ENCODE measurements at places on chromosomes 7 and 10. TPM values are rescaled to one million over a fixed set of nuclear protein-coding genes. Genes with fewer than 3 reads are reported as not detected.
A peak's percentile ranks its signal among the peaks of the same experiment; 100 is the strongest.

DNA sequence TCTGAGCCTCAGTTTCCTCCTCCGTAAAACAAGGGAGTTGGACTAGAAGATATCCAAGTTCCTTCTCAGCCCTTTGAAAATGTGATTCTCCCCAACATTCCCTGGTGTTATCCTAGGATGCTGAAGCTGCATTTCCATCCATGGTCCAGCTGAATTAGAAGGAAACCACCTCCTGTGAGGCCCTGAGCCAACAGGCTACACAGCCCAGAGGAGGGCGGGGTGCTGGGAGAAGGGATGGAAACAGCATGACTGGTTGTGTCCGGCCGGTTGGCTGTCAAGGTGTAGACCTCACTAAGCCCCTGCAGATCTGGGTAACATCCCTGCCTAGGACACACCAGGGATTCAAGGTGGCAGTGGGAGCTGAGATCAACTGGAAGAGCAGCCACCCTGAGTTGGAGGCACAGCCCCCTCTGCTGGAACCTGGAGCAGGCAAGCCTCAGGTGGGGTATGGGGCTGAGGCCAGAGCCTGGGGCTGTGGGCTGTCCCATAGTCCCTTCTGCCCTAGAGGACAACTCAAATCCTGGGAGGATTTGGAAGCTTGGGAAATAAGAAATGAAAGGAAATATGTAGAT is 72.0 kb downstream of the PAX2 start:
- H3K4me1 ChIP-seq: no peaks in the 10 kb centered on the region
- H3K27me3 ChIP-seq: peaks cover 81% of the 10 kb centered on the region
- no peak overlapping the region for H3K27ac ChIP-seq
- DNase-seq: no peak
- H3K36me3 ChIP-seq: no peaks in the 10 kb centered on the region
- no peak overlapping the region for H3K4me3 ChIP-seq

GRCh38 chr7:116981939-116982338 is 28.6 kb downstream of the ST7 start:
- no peak overlapping the region for H3K4me3 ChIP-seq
- H3K27me3 ChIP-seq: no peaks in the 10 kb centered on the region
- H3K4me1 ChIP-seq: peaks cover 7% of the 10 kb centered on the region
- no peak overlapping the region for H3K27ac ChIP-seq
- DNase-seq: no peak

DNA sequence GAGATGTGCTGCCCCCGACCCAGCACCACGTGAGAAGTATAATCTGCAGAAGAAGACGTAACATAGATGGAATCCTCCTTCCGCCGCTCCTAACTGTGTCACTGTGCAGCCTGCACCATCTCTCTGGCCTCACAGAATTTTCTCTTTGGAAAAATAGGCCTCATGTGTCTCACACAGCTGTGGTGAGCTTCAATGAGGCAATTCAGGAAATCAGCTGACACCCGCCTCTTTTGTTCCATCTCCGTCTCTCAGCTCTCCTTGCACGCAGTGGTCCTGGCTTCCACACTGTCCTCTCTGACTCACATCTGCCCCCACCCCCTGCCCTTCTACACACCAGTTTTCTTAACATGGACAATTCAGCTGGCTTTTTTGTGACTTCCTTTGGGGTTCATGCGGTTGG is 7.2 kb downstream of the C10orf90 start:
- H3K27me3 ChIP-seq: no peaks in the 10 kb centered on the region
- no peaks in the 10 kb centered on the region for H3K36me3 ChIP-seq
- DNase-seq: no peak
- peak overlapping the region; percentile 55 for H3K27ac ChIP-seq
- H3K4me3 ChIP-seq: no peak overlapping the region

DNA sequence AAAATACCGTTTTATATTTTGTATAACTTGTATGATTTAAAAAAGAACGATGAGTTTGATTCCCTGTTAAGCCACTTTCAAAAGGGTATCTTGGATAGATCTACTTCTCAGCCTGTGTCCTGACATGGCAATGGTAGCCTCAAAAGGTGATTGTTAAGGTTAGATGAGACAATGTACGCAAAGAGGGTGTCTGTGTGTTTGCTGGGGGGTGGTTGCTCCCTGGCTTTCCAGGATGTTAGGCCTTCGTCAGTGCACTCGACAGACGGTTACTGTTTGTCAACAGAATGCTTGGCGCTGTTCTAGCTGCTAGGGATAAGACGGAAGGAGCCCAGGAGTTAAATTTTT is 90.3 kb downstream of the NEURL1 start:
- peaks cover 29% of the 10 kb centered on the region for H3K27me3 ChIP-seq
- no peaks in the 10 kb centered on the region for H3K4me1 ChIP-seq
- no peaks in the 10 kb centered on the region for H3K36me3 ChIP-seq
- no peak for DNase-seq
- no peak overlapping the region for H3K27ac ChIP-seq

DNA sequence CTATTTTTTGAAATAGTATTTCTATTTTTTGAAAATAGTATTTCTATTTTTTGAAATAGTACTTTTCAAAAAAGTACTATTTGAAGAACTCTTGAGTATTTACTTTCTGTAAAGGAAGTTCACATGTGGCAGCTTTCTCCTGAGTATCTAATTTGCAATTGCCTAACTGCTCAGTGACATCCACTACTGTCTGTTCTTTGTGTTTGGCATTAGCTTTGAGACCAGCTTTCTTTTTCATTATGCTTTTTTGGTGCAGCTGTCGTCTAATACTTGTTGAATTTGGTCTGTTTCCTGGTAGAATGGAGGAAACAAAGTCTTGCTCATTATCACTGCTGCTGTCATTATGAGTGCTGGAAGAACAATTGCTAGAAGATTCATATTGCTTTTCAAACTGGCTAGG is 99.1 kb downstream of the BMPR1A start:
- DNase-seq: no peak
- H3K27me3 ChIP-seq: no peaks in the 10 kb centered on the region
- H3K36me3 ChIP-seq: no peaks in the 10 kb centered on the region
- no peak overlapping the region for H3K27ac ChIP-seq

DNA sequence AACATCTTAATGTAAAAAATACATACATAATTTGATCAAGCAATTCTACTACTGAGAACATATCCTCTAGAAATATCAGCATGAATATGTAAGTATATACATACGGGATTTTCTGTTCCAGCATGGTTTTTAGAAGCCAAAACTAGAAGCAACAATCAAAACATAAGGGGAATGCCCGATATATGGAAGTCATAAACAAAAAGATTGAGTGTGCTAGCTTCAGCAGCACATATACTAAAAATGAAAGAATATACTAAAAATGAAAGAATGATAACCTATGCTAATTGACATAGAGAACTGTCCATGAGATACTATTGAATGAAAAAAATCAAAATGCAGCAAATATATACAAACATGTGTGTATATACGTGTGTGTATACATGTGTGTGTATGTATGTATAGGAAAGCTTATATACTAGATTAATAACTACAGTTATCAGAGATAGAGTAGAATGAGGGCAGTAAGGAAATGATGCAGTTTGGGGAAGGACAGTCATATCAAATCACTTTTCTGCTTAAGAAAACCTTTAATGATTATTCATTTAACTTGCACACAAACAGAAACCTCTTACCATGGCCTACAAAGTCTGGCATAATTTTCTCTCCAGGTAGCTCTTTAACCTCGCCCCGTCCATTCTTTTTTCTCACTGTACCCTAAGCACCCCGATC is 72.9 kb downstream of the NPY start:
- no peaks in the 10 kb centered on the region for H3K4me1 ChIP-seq
- no peak overlapping the region for H3K4me3 ChIP-seq
- no peak for DNase-seq
- H3K27me3 ChIP-seq: no peaks in the 10 kb centered on the region
- H3K36me3 ChIP-seq: no peaks in the 10 kb centered on the region

DNA sequence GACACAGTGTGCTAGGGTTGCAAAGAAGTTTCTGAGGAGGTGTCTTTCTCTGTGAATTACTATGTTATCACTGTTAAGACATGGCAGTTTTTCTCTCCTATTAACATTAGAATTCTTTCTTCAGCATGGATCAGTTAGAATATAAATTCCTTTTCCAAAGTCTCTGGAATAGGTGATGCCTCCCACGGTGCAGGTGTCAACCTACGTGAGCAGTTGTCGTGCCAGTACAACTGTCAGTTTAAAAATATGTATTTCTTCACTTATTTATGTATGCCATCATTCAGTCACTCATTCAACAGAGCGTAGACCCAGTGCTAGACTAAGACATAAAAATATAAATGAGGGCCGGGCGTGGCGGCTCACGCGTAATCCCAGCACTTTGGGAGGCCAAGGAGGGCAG is 83.5 kb downstream of the TACC2 start:
- H3K27me3 ChIP-seq: peaks cover 10% of the 10 kb centered on the region
- H3K36me3 ChIP-seq: no peaks in the 10 kb centered on the region
- H3K27ac ChIP-seq: no peak overlapping the region
- no peak overlapping the region for H3K4me3 ChIP-seq
- DNase-seq: no peak

The DNAJC2 gene
- 19.2 TPM for total RNA-seq

The PILRA gene
- total RNA-seq: 0.36 TPM

DNA sequence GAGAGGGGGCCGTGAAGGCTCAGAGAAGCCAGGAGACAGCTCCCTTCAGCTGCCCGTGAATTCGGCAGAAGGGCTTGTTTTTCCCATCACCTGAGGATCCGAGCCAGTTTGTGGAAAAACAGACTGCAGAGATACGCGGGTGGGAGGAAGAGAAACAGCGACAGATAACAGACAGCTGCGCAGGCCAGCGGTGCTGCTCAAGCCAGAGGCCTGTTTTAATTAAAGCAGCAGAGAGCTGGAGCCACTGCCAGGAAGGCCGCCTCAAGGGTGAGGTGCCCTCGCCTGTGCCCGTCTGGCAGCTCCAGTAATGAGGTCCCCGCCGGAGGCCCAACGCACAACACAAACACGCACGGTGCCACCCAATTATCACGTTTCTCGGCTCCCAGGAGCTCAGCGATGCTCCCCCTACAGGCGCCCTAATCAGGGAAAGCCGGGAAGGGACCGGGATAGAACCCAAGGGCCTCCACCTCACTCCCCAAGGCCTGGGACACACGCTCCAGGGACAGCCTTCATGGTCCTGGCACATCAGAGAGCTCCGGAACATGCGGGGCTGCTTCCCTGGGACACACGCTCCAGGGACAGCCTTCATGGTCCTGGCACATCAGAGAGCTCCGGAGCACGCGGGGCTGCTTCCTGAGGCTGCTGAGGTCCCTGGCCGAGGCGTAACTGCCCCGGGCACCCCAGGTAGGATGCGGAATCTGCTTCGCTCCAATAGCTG is 60.6 kb upstream of the DNAAF5 start:
- H3K27me3 ChIP-seq: no peaks in the 10 kb centered on the region
- H3K27ac ChIP-seq: no peak overlapping the region
- no peak overlapping the region for H3K4me3 ChIP-seq
- no peaks in the 10 kb centered on the region for H3K36me3 ChIP-seq
- DNase-seq: peak; percentile 74
- H3K4me1 ChIP-seq: peaks cover 11% of the 10 kb centered on the region

The VPS37D gene
- 5.9 TPM for total RNA-seq
